ENCODE measurements at places on chromosomes 7 and 10. TPM values are rescaled to one million over a fixed set of nuclear protein-coding genes. Genes with fewer than 3 reads are reported as not detected.

Gene SEMA4G
- under 0.01 TPM for total RNA-seq

Gene SYPL1
- 39.5 TPM for total RNA-seq

Gene CTTNBP2
- 2.9 TPM for total RNA-seq

Gene ORAI2
- total RNA-seq, result 57.5 TPM

Gene FAM237B
- total RNA-seq, result not detected

Gene PSD
- 0.72 TPM for total RNA-seq

Gene GRM3
- total RNA-seq, result not detected

Gene GIMAP1
- not detected for total RNA-seq

Gene C10orf67
- total RNA-seq, result not detected

Gene ATG9B
- total RNA-seq, result not detected

Gene LIPM
- total RNA-seq, result not detected

Gene NPC1L1
- not detected for total RNA-seq

Gene FBH1
- 80.2 TPM for total RNA-seq

Gene ELAPOR2
- total RNA-seq, result 4.0 TPM

Gene INHBA
- total RNA-seq, result 97.8 TPM

Gene NUDT5
- total RNA-seq, result 51.0 TPM

Gene SLC26A5
- total RNA-seq, result not detected

Gene LRGUK
- total RNA-seq, result 0.88 TPM

Gene SLIT1
- under 0.01 TPM for total RNA-seq

Gene LYZL1
- not detected for total RNA-seq

Gene TAS2R5
- total RNA-seq, result 1.8 TPM

Gene KCNH2
- total RNA-seq, result not detected

Gene NRP1
- total RNA-seq, result 200 TPM

Gene HABP2
- not detected for total RNA-seq

Gene C10orf62
- 0.36 TPM for total RNA-seq

Gene GPR37
- total RNA-seq, result 0.29 TPM

Gene MRLN
- not detected for total RNA-seq

Gene ASIC3
- 0.29 TPM for total RNA-seq

Gene IQUB
- total RNA-seq, result 0.88 TPM

Gene SFTPA1
- not detected for total RNA-seq

Gene MXI1
- total RNA-seq, result 39.5 TPM

Gene IDI2
- not detected for total RNA-seq

Gene TMEM225B
- total RNA-seq, result 0.29 TPM

Gene SGCE
- total RNA-seq, result 59.8 TPM

Gene ANKRD7
- total RNA-seq, result 1.8 TPM

Gene FRAT1
- 3.8 TPM for total RNA-seq

All from osteoblast (primary cell).